ENCODE measurements at places on chromosomes 1 and 21. TPM values are rescaled to one million over a fixed set of nuclear protein-coding genes. Genes with fewer than 3 reads are reported as not detected.

DNA sequence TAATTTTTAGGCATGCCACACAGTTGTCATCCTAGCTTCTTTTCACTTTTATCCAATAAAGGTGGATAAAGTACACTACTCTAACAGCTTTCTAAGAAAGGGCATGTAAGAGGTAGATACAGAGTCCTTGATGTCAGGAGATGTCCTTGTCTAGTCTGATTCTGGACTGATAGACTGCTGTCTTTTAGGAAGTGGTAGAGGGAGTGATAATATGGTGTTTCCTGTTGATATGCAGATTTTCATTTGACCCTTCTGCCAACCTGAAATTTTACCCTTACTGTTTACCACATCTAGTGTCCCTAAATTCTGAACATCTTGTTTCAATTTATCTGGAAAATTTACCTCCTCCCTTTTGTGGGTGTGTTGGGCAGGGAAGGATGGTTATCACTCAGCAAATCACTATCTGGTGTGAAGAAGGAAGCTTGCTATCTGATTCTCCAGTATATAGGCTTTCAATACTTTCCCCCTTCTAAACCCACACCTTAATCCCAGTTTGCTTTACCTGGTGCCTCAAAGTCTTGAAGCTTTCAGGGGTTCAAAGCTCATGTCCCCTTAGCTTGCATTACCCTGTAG, 354.9 kb upstream of the SNX7 start:
- H3K4me1 ChIP-seq, result no peaks in the 10 kb centered on the region
- no peaks in the 10 kb centered on the region for H3K27me3 ChIP-seq
- H3K27ac ChIP-seq, result no peak overlapping the region
- no peak for DNase-seq
- no peak overlapping the region for H3K4me3 ChIP-seq

GRCh38 chr1:57156907-57157306, 191.1 kb upstream of the C8B start:
- no peak for DNase-seq
- H3K27ac ChIP-seq, result no peak overlapping the region
- H3K4me3 ChIP-seq, result no peak overlapping the region
- H3K4me1 ChIP-seq, result no peaks in the 10 kb centered on the region

DNA sequence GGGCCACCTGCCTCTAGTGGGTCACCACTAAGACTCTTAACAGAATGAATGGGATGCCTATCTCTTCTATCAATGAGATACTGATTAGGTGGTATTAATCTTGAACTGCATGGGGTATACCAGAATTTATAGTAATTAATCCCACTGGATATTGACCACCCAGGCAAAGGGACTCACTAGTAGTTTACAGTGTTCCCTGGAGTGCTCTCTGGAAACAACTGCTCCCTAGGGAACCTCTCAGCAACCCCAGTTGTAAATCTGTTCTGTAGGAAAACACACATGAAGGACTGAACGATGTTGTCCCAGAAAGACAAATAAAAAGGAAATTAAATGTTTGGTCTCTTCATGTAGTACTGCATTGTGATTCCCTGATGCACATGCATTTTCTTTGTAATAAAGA, 430.5 kb downstream of the HLX start:
- no peak overlapping the region for H3K4me3 ChIP-seq
- no peak for DNase-seq
- no peak overlapping the region for H3K27ac ChIP-seq

DNA sequence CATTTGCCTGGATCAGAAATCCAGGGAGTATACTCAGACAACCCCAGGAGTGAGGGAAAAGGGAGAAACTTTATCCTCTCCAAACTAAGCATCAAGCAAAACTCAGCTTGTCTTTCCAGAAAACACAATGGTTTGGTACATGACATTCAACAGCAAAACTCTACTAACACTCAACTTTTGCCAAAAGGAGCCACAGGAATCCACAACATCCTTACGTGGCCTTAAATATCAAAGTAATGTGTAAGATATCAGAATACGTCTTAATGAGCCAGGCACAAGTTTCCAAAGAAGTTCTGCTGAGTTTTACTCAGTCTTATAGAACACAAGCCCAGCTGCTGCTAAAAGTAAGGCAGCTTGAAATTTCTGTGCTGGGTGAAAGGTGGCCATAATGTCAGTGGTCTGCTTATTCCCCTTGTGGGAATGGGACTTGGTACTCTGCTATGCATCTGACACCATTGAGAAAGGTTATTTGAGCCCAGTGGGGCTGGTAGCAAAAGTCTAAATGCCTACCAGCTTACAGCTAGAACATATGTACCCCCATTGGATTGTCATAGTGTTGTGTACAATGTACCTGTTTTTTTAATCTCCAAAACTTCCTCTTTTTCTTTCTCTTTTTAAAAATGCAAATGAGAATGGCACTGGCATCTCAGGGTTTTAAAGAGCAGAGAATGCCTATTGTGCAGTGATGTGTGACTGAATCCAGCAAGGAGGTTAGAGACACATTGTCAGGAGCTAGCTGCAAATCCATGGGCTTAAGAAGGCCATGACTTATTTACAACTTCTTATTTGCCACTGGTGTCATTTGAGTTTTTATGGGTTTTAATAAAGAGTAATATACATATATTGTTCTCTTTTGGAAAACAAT, 62.0 kb upstream of the ST6GALNAC3 start:
- no peak for DNase-seq
- H3K27me3 ChIP-seq, result no peaks in the 10 kb centered on the region
- H3K27ac ChIP-seq, result no peak overlapping the region
- no peaks in the 10 kb centered on the region for H3K36me3 ChIP-seq

FNDC5 gene
- total RNA-seq, result 155 TPM

- peak overlapping the region; percentile 54 for H3K4me3 ChIP-seq
- no peak overlapping the region for H3K27ac ChIP-seq
- peaks cover 38% of the 10 kb centered on the region for H3K27me3 ChIP-seq
- peaks cover 31% of the 10 kb centered on the region for H3K4me1 ChIP-seq
- H3K36me3 ChIP-seq, result no peaks in the 10 kb centered on the region
Measured at GRCh38 chr1:29237129-29237821, 953 bp downstream of the PTPRU start.

GRCh38 chr1:198556971-198557370, 16.5 kb upstream of the ATP6V1G3 start:
- no peaks in the 10 kb centered on the region for H3K27me3 ChIP-seq
- H3K4me3 ChIP-seq, result no peak overlapping the region
- H3K4me1 ChIP-seq, result no peaks in the 10 kb centered on the region
- no peak overlapping the region for H3K27ac ChIP-seq

- no peak overlapping the region for H3K4me3 ChIP-seq
- DNase-seq, result peak; percentile 26
- H3K4me1 ChIP-seq, result peaks cover 10% of the 10 kb centered on the region
- no peaks in the 10 kb centered on the region for H3K27me3 ChIP-seq
- no peaks in the 10 kb centered on the region for H3K36me3 ChIP-seq
Measured at GRCh38 chr1:218667781-218668516, 322.8 kb downstream of the TGFB2 start.

GRCh38 chr1:58013237-58013636, 533.3 kb downstream of the OMA1 start:
- no peak overlapping the region for H3K4me3 ChIP-seq
- no peaks in the 10 kb centered on the region for H3K36me3 ChIP-seq
- DNase-seq, result no peak
- H3K4me1 ChIP-seq, result no peaks in the 10 kb centered on the region
- no peaks in the 10 kb centered on the region for H3K27me3 ChIP-seq
- H3K27ac ChIP-seq, result no peak overlapping the region

DNA sequence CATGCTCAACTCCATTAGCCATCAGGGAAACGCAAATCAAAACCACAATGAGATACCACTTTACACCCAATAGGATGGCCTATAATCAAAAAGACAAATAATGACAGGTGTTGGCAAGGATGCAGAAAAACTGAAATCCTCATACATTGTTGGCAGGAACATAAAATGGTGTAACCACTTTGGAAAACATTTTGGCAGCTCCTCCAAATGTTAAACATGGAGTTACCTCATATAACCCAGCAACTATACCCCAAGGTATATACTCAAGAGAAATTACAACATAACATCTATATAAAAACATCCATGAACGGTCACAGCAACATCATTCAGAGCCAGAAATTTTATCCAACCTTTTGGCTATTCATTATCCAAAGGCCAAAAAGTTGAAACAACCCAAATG, 11.6 kb downstream of the EIF4G3 start:
- no peak overlapping the region for H3K4me3 ChIP-seq
- peak; percentile 78 for DNase-seq
- no peak overlapping the region for H3K27ac ChIP-seq
- H3K27me3 ChIP-seq, result no peaks in the 10 kb centered on the region

DNA sequence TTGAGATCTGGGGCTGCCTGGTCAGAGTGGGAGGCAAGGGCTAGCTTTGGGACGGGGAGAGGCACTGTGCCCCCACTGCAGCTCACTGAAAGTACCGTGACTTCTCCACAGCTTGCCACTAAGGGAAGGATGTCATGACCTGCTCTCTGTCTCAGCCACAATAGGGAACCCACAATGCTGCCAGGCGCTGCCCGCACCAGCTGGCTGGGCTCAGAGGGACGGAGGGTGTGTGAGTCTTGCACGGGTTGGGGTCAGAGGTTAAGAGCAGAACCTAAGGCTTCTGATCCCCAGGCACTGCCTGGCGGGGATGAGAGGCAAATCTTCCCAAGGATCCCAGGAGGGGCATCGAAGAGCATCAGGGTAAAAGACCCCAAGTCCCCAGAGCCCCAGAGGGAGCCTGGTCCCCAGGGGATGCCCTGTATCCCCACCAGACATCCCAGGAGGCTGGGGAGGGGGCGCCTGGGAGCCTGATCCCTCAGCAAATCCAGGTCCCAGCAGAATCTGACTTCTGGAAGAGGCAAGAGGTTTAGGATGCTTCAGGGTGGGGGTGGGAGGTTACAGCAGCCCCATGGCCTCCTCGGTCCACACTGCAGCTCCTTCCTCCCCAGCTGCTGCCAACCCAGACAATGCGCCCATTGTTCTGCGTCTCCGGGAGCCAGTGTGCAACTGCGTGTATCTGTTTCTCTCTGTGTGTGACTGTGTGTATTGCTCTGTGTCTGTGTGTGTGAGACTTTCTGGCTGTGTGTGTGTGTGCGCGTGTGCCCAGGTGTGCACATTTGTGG, 2.0 kb upstream of the MARCKSL1 start:
- H3K36me3 ChIP-seq, result peaks cover 11% of the 10 kb centered on the region
- peak; percentile 78 for DNase-seq
- peaks cover 62% of the 10 kb centered on the region for H3K4me1 ChIP-seq
- peaks cover 2% of the 10 kb centered on the region for H3K27me3 ChIP-seq
- H3K27ac ChIP-seq, result peak overlapping the region; percentile 84

- H3K4me3 ChIP-seq, result no peak overlapping the region
- no peak for DNase-seq
- no peaks in the 10 kb centered on the region for H3K4me1 ChIP-seq
- H3K27ac ChIP-seq, result no peak overlapping the region
- H3K36me3 ChIP-seq, result no peaks in the 10 kb centered on the region
Measured at GRCh38 chr1:90963651-90964050, 58.2 kb downstream of the ZNF644 start.

DNA sequence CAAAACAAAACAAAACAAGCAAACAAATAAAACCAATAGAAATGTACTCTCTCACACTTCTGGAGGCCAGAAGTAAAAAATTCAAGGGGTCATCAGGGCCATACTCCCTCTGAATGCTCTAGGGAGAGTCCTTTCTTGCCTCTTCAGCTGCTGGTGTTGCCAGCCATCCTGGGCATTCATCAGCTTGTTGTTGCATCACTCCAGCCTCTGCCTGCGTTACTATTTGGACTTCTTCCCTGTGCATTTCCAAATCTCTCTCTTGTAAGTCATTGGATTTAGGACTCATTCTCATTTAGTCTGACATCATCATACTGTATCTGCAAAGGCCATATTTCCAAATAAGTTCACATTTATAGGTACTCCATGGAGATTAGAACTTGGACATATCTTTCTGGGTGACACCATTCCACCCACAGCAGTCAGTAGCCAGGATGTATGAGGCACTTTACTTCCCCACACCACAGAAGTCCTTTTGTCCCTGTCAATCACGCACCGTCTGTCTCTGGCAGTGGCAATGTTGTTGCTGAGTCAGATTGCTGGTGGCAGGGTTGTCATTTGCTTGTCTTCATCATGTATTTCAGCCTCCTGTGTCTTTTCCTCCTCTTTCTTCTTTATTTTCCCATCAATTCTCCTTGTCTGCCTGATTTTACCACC, 151.0 kb upstream of the KCNJ6 start:
- no peaks in the 10 kb centered on the region for H3K36me3 ChIP-seq
- no peak overlapping the region for H3K27ac ChIP-seq
- H3K4me1 ChIP-seq, result no peaks in the 10 kb centered on the region
- DNase-seq, result peak; percentile 76

DNA sequence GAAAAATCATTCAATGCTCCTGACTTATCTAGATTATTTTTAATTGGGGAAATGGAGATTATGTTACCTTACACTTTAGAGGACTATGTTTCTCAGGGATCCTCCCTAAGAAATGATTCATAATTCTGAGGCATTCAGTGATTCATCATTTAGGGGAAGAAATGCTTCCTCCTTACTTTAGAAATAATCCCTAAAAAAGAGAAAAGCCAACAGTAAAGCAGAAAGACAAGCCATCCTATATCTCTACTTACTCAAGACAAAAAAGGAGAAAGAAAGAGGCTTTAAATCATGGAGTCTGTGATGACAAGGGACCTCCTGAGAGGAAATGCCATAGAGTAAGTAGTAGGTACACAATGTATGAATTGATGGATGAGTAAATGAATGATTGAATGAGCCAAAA, 137.0 kb downstream of the BRINP2 start:
- H3K36me3 ChIP-seq, result no peaks in the 10 kb centered on the region
- no peak overlapping the region for H3K4me3 ChIP-seq
- peaks cover 12% of the 10 kb centered on the region for H3K4me1 ChIP-seq
- peaks cover 4% of the 10 kb centered on the region for H3K27me3 ChIP-seq

DNA sequence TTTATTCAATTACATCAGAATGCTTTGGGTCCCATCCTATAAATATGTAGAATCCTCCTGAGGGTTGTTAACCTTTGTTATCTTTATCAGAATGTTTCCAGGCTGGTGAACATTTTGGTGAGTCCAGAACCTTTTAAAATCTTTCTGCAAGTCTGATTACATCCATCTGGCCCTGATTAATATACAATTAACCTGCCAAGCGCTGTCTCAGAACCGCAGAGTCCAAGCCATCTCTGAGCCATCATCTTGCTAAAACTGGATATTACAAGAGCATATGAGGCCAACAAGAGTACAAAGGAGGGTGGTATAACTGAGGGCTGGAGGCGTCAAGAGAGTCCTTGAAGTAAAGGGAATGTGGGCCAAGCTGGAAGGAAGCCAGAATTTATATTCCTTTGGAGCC, 88.6 kb upstream of the ZC3H11B start:
- H3K27me3 ChIP-seq, result no peaks in the 10 kb centered on the region
- no peak overlapping the region for H3K4me3 ChIP-seq

IGSF21 gene
- total RNA-seq, result 0.04 TPM

- H3K4me3 ChIP-seq, result no peak overlapping the region
- peaks cover 17% of the 10 kb centered on the region for H3K4me1 ChIP-seq
- no peaks in the 10 kb centered on the region for H3K36me3 ChIP-seq
- H3K27me3 ChIP-seq, result no peaks in the 10 kb centered on the region
- H3K27ac ChIP-seq, result no peak overlapping the region
Measured at GRCh38 chr1:231950331-231951128, 323.9 kb downstream of the DISC1 start.

DNA sequence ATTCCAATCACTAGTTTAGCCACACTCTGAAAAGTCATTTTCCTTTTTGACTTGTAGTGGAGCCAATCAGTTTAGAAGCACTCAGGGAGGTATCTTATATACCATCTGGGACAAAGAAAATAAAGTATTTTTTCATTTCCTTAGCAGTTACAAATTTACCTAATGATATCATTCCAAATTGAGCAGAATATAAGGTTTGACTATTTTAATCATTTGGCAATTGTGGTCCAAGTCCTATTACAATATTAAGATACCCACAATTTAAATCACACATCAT, 170.6 kb downstream of the LTN1 start:
- H3K27ac ChIP-seq, result no peak overlapping the region
- no peaks in the 10 kb centered on the region for H3K27me3 ChIP-seq
- H3K36me3 ChIP-seq, result no peaks in the 10 kb centered on the region

- no peak overlapping the region for H3K27ac ChIP-seq
- H3K36me3 ChIP-seq, result peaks cover 35% of the 10 kb centered on the region
- H3K27me3 ChIP-seq, result no peaks in the 10 kb centered on the region
- H3K4me1 ChIP-seq, result no peaks in the 10 kb centered on the region
Measured at GRCh38 chr21:41897700-41898099, 18.6 kb upstream of the PRDM15 start.
